Osteoblast (primary cell): ENCODE measurements at places on chromosomes 6 and 20.

GRCh38 chr6:41039060-41039998 lies at the start of gene UNC5CL:
TSS of gene UNC5CL (minus strand) at chr6:41039221. CDS start at chr6:41035074, 4,147 bp downstream.
- DNase-seq: peak; percentile 86

DNA sequence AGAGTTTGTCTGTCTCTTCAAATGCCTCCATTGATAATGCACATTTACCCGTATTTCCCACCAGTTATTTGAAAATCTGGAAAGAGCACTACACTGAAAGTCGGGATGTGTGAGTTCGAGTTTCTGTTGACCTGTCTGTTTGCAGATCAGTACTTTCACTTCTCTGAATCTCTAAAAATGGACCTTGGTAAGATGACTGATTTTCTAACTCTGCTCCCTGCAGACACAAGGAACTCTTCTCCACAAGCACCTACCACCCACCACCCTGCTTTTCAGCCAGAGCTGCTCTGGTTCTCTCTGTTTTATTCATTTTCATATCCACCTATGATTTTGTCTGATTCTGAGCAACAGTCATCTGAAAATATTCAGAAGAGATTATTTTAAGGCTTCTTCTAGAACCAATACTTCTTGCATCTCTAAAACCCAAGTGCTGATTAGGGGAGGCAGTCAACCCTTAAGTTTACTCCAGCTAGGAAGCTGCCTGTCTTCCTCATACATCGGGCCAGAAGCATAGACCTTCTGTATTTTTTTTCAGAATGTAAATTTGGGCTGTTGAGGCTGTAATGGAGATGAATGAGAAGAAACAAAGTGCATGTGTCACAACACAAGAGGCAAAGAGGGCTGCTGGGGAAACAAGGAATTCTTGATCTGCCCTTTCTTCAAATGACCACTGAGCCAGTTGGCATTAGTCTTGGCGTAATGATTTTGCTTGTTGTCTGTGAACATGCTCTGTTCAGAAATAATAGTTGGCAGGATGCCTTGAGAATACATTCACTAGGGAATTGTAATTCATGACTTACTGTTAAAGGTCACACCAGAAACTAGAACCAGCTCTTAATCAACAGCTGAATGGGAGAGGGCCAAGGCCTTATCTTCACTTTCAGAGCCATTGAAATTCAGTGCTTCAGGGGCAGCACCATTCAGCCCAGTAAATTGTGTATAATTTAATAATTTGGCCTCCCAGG lies 85.4 kb upstream of the MYLIP start:
- no peak for DNase-seq

- DNase-seq: no peak
Observed at GRCh38 chr6:167860550-167861226, 34.0 kb downstream of the AFDN start.

- DNase-seq: no peak
Observed at GRCh38 chr20:6954219-6954618, 186.7 kb downstream of the BMP2 start.

DNA sequence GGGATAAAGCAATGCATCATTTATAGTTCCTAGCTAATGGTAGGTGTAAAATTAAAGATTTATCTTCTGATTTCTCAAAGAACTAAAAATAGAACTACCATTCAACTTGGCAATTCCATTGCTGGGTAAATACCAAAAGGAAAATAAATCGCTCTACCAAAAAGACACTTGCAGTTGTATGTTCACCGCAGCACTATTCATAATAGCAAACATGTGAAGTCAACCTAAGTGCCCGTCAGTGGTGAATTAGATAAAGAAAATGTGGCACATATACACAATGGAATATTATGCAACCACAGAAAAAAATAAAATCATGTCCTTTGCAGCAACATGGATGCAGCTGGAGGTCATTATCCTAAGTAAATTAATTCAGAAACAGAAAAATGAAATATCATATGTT lies 279.8 kb upstream of the PRND start:
- no peak for DNase-seq

DNA sequence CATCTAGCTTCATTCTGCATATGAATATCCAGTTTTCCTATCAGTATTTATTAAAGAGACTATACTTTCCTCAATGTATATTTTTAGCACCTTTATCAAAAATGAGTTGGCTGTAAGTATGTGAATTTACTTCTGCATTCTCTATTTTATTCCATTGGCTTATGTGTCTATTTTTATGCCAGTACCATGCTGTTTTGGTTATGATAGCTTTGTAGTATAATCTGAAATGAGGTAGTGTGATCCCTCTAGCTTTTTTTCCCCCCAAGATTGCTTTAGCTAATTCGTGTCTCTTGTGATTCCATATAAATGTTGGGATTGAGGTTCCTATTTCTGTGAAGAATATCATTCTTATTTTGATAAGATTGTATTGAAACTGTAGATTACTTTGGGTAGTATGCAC lies 469.1 kb upstream of the MAP3K7 start:
- DNase-seq: no peak

GRCh38 chr6:160400446-160400845 lies 52.3 kb downstream of the SLC22A3 start:
- no peak for DNase-seq

DNA sequence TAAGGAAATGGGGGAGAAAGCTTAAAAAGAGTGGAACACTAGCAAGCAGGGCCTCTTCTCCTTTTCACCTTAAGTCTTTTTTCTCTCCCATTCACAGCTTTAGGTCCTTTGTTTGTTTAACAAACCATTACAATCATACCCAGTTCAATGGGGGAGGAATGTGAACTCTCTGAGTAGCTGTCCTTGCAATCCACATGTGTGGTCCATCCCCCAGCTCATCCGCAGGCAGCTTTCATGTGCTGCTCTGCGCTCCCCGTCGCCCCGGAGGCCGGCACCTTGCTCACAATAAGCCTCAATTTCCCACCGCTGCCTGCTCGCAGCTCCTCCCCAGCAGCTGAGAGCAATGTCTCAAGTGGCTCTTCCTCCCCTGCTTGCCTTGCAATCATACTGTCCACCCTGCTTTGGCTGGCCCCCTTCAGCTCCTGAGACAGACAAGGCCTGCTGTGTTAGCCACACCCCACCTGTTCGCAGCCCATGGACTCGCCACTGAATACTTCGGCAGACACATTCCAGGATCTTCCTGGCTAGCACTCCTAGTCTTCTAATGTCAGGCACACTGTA lies 49.1 kb downstream of the PLAGL1 start:
- DNase-seq: no peak

- DNase-seq: no peak
Observed at GRCh38 chr6:105452376-105452775, 49.5 kb upstream of the PREP start.

DNA sequence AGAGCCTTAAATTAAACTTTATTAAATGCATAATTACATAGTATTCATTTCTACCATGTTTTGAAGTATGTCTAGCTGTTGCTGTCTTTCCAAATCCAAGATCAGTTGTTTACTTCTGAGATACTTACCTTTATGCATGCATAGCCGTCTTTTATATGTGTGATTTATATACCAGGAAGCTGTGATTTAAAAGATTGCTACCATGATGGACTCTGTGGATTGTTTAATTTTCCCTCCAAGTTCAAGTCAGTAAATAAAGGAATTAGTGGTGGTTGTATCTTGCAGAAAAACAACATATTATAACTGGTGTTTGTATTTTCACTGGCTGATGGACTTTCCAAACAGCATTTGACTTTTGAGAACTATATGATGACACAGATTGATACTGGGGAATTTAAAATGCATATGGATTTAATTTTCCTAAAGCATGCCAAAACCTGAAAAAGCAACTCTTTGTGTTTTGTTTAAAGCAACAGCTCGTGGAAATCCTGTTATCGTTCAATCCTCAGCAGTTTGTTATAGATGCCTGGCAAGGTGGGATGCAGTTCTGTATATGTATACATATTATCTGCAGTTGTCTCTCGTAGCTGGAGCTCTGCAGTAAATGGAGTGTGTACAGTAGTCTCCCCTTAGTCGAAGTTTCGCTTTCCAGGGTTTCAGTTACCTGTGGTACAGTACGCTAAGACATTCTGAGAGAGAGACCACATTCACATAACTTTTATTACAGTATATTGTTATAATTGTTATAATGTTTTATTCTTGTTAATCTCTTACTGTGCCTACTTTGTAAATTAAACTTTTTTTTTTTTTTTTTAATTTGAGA lies 77.1 kb downstream of the CBFA2T2 start:
- DNase-seq: no peak

DNA sequence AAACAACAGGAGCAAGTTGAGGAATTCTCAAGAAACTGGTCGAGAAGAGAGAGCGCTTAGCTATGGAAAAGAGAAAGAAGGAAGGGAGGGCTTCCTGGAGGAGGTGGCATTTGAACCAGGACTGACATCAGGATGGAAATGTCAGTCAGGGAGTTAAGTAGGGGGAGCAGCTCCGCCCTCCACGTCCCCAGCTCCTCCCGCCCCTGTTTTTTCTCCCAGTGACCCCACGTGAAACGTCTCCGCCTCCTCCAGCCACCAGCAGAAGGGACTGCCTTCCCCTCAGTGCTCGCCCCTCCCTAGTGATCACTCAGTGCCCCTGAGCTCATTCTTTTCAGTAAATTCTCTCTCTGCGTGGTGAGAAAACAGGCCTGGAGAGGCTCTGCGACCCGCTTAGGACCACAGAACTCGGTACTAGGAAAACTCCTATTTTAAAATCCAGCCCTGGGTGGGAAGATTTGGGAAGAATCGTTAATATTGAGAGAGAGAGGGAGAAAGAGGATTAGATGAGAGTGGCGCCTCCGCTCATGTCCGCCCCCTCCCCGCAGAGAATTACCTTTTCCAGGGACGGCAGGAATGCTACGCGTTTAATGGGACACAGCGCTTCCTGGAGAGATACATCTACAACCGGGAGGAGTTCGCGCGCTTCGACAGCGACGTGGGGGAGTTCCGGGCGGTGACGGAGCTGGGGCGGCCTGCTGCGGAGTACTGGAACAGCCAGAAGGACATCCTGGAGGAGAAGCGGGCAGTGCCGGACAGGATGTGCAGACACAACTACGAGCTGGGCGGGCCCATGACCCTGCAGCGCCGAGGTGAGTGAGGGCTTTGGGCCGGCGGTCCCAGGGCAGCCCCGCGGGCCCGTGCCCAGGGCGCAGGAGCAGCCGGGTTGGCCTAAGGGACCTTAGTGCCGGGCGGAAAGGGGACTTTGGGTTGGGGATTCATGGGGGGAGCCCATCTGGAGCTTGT lies 4.6 kb downstream of the HLA-DPB1 start:
- peak; percentile 82 for DNase-seq

- no peak for DNase-seq
Observed at GRCh38 chr6:44737829-44738528, 350.5 kb downstream of the CDC5L start.
